ENCODE measurements at places on chromosomes 1 and 21. TPM values are rescaled to one million over a fixed set of nuclear protein-coding genes. Genes with fewer than 3 reads are reported as not detected.

KCNQ4 gene
- 0.10 TPM for total RNA-seq

PLA2G2C gene
- not detected for total RNA-seq

RGL1 gene
- total RNA-seq, result 18.8 TPM

NBPF12 gene
- total RNA-seq, result 2.2 TPM

FCGR2B gene
- total RNA-seq, result not detected

All from cardiac ventricle fibroblast (primary cell).